ENCODE measurements at places on chromosomes 7 and 10.

GRCh38 chr10:112823007-112823406 is 127.0 kb upstream of the TCF7L2 start:
- DNase-seq, result no peak

GRCh38 chr10:29302499-29302898 is 13.6 kb downstream of the LYZL1 start:
- DNase-seq, result no peak

DNA sequence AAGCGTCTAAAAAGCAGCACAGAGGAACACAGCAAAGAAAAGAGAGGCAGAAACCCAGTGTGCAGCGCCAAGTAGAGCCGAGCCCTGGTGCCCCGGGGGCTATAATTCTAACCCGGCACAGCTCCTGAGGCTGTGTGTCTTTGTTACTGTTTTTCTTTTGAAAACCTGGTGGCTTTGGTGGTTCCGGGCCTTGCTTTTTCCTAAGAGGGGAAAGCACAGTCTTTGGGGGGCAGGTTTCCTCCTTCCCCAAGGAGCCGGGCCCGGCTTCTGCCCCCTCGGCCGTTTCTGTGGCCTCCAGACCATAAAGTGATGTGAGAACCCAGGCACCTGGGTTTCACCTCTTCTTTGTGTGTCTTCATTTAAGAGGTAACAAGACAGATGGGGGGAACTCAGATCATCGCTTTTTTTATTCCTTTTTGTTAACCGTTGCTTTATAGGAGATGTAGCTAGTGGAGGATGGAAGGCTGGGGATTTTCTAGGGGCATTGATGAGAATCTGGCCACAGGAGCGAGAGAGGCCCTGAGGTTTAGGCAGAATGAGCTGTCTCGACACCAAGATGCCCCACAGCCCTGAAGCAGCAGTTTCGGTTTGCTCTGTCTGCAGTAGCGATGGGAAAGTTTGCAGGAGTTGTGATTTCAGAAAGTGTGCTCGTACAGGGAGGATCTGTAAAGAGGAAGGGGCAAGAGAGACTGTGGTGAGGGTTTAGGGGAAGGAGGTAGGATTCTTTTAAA is 367.8 kb upstream of the GALNT17 start:
- DNase-seq, result no peak

- DNase-seq, result peak; percentile 57
Measured at GRCh38 chr7:102306916-102307677, 20.4 kb downstream of the SH2B2 start.

DNA sequence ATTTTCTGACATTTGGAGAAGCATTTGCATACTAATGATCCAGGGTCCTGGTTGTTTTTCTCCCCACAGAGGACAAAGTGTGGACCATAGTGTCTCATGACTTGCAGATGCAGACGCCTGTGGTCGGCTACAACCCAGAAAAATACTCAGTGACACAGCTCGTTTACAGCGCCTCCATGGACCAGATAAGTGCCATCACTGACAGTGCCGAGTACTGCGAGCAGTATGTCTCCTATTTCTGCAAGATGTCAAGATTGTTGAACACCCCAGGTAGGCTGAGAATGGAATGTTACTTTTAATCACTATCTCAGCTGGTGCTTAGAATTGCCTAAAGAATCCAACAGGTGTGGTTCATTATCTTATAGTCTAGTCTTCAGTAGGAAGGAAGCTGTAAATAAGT is 951.5 kb upstream of the C7orf33 start:
- DNase-seq, result no peak

DNA sequence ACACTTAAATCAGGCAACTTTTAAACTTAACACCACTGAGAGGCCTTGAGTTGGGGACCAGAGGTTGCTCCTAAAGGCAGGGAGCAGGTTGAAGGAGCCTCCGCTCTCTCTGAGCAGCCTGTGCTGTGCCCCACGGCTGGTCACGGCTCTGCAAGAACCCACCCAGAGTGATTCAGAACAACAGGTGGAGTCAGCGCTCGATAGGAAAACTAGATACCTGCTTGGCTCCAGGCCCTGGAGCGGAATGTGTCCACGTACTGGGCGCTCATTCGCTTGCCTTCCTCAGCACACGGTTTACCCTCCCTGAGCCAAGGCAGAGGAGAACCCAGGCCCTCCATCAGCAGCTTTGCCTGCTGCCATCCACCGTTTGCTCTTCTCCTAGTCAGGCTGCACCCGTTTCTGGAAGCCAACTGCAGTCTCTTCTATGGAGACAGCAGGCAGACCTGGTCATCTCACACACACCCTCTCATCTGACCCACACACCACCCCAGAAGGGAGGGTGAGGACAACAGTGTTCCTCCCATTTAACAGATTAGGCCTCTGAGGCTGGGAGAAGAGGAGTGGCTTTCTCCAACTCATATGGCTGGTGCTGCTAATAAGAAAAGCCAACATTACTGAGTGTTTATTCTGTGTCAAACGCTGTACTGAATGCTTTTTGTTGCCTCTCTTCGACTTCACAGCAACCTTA is 37.6 kb upstream of the PDCD4 start:
- DNase-seq, result no peak

DNA sequence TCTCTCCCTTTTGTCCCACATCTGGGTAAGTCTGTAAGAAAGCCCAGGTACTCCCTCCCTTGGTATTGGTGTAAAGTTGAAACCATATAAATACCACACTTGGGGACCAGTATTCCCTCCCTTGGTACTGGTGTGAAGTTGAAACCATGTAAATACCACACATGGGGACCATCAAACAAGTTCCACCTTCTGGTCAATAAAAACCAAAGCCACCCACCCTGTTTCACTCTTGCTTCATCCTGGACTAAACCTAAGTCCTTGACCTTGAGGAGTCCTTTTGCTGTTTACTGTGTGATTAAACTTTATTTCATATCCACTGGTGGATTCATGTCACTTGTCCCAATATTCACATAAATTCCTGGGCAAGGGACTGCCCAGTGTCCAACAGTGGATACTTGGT is 8.4 kb downstream of the P4HA1 start:
- no peak for DNase-seq

DNA sequence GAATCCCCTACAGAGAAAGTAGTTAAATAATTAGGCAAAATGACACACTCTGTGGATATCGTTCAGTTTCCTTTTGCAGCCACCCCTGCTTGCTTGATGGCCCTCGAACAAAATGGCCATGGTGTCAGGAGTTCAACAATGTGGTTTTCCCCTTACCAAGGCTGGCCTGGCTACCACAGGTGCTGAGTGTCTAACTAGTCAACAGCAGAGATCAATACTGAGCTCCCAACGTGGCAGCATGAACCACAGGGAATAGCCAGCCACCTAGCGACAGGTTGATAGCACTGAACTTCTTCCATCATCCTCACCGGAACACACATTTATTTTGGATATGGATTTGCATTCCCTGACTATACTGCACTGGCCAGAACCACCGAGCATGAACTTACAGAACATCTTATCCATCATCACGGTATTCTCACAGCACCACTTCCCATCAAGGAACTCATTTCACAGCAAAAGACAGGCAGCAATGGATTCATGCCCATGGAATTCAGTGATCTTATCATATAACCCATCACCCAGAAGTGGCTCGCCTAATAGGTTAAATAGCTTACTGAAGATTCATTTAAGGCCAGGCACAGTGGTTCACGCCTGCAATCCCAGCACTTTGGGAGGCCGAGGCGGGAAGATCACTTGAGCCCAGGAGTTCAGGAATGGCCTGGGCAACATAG is 6.3 kb downstream of the C10orf67 start:
- DNase-seq, result peak; percentile 94

DNA sequence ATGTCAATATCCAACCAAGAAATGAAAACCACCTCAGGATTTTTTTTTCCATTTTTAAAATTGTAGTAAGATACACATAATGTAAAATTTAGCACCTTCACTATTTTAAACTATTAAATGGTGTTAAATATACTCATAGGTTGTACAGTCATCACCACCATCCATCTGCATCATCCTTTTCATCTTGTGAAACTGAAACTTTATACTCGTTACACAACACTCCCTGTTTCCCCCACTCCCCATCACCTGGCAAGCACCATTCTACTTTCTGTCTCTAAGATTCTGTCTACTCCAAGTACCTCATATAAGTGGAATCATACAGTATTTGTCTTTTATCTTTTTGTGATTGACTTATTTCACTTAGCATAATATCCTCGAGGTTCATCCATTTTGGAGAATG is 335.2 kb upstream of the NPSR1 start:
- DNase-seq, result no peak

DNA sequence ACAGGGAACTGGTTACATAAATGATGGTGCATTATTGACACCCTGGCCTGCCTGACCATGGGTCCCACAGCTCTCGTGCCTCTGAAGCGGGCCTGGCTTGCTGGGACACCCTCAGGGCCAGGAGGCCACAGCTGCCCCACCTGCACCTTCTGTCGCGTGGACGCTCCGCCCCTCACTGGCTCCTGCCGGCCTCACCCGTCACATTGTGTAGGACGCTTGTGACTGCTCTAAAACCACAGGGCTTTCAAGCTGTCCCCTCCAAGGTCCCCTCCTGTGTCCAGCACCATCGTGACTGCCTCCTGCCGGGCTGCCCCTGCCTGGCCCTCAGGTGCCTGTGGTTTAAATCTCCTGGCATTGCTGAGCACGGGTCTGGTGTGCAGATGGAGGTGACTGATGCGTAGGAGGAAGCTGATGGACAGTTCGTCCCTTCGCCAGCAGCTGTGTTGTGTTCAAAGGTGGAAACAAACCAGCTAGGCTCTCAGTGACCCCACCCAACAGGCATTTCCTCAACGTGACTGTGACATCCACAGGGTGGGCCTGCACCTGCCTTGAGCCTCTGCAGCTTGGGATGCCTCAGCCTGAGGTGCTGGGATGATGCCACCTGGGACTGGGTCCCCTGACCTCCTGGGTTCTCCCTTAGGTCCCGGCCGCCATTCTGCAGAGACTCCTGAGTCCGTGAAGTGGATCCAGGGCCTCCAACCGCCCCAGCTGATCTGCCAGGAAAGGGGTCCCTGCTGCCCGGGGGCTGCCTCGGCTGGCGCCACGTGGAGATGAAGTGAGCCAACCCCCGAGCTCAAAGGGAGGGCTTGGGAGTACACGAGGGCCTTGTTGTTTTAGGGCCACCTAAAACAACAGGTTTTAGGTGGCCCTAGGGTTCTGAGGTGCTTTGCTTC is 148.5 kb downstream of the WDR37 start:
- no peak for DNase-seq

GRCh38 chr7:30796105-30796869 is 25.1 kb downstream of the MINDY4 start:
- peak; percentile 54 for DNase-seq

- DNase-seq, result no peak
Measured at GRCh38 chr7:44183386-44183785, 5.9 kb downstream of the GCK start.

DNA sequence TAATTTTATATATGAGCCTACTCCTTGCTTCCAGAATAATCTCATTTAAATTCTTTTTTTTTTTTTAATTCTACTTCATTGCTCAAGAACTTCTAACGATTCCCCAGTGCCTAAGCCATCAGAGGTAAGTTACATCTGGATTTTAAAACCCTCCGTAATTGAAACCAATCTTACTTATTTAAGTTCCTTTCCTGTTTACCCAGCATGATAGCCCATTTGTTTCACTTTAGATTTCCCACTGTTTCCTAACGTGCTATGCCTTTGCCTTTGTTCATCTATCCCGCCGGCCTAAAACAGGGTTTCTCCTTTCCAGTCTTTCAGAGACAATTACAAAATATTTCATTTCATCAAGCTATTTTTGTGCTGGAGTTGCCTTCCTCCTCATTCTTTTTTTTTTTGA is 75.8 kb upstream of the ETV1 start:
- no peak for DNase-seq

- no peak for DNase-seq
Measured at GRCh38 chr10:1217237-1217587, 161.0 kb downstream of the WDR37 start.

DNA sequence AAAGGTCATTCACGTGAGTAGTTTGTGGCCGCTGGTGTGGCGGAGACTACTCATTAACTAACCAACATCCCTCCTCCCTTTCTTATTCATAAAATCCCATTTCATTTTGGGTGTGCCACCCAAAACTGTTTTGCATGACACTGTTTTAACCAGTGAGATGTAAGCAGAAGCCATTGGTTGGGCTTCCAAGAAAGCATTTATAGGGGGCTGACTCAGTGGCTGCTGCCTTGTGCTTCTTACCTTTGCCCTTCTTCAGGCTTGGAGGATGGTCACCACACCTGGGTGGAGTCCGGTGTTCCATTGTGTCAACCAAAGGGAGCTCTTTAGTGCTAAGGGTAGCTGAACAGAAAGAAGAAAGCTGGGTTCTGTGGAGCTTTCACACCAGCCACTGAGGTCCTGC is 37.2 kb upstream of the EPC1 start:
- DNase-seq, result no peak

DNA sequence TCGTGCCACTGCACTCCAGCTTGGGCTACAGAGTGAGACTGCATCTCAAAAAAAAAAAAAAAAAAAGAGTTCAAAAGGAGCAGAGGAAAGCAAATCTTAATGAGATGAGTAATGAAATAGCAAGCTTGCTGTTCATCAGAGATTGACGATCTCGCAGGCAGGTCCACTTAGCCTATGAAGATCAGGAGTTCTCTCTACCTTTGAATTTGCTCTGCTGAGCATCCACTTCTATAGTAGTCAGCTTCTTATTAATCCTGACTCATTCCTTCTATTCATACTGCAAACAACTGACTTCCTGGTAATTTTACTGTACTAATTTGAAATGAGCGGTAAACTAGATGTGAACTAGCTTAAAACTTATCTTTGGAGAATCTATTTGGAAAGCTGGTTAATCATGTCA is 1014.6 kb downstream of the GATA3 start:
- DNase-seq, result no peak

- DNase-seq, result no peak
Measured at GRCh38 chr7:1097120-1097504, 9.2 kb downstream of the GPER1 start.

GRCh38 chr10:23158370-23158769 is 33.7 kb upstream of the PTF1A start:
- peak; percentile 56 for DNase-seq

DNA sequence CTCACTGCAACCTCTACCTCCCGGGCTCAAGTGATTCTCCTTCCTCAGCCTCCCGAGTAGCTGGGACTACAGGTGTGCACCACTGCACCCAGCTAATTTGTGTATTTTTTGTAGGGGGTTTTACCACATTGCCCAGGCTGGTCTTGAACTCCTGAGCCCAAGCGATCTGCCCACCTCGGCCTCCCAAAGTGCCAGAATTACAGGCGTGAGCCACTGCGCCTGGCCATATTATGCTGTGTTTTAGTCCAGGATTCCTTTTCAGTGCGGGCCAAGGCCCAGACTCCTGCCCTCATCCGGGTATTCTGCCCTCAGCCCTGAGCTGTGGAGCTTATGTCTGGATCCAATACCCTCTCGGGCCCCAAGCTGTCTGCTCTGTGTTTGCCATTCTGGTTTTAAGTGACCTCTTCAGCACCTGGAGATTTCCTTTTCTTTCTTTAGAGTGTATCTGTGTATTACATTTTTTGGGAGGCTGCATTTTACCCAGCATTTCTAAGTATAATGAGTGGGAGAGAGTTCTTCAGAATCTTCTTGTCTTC is 114.9 kb downstream of the BUB3 start:
- no peak for DNase-seq

DNA sequence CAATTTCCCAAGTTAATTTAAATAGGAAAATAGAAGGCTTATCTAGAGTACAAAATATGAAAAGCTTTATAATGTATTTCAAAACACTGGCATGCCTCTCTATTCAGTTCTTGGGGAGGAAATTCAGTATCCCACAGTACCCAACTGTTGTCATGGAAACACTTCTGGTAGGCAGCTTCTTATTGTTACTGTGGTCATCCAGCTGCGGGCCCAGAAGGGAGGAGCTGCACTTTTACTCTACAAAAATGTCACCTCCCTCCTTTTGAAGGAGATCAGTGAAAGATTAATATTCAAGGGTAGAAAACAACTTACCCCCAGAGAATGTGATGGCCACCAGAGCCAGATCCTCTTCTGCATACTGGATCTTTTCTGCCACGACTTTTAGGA is 202.8 kb downstream of the RAPGEF5 start:
- DNase-seq, result no peak
